ENCODE measurements at places on chromosomes 12 and 14.
A peak's percentile ranks its signal among the peaks of the same experiment; 100 is the strongest.

DNA sequence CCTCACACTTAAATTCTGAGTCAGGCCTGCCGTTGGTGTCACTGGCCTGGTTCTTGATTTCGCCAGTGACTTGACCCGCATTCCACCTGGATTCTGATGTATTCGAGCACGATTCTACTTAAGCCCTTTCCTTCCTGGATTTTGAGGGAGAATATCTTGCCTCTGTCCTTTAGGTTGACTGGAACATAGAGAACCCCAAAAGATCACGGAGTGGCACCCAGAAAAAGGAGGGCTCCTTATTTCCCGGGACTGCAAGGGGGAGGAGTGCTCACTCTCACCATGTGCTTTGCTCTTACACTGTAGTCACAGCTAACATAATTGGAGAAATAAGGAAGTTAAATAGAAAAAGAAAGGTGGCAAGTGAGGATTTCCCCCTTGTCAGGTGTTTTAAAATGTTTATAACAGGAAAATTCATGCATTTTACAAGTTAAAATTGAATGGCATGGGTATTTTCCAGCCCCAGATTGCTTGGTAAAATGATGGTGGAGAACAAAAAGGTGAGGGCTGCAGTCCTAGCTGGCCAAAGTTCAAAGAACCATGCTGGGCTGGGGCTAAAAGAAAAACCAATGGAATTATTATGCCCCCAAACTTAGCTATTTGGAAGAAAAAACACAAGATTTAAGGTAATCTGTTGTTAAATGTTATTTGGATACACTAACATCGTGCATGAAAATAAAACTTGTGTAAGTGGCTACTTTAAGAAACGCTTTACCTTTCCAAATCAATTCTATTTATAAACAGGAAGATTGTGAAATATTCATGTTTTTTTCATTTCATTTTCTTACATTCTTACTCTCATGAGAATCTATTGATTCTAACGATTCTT is 8.9 kb downstream of the FOXA1 start:
- no peak for DNase-seq

DNA sequence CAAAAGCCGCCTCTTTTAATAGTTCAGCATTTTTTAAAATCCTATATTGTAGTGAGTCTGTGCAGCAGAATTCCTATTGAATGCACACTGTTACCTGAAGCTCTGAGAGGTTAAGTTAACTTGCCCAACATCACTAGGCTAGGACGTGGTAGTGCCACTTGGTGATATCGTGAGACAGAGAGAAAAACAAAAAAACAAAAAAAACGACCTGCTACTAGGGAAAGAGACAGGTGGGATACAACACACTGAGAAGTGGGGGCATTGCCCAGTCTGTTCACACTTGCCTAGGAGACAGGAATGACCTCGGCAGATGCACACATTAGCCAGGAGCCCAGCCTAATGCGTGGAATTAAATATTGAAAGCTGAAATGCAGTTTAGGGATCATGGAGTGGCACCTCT is 129.7 kb upstream of the CCND2 start:
- DNase-seq = no peak

DNA sequence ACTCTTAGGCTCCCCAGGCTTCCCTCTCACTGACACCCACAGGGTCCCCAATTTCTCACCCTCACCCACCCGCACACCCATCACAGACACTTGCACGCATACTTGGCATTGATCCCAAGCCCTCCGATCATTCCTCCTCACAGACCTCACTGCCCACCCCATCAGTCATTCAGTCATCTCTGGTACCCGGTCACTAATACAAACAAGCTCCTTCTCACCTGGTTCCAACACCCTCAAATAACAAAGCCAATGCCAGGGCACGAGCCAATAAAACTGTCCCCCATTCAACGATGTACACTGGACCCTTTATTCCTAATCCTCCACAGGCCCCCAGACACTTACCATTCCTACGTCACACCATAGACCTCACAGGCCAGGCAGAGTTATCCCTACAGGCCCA is 2.3 kb downstream of the ZNF605 start:
- no peak for DNase-seq

GRCh38 chr14:94770815-94771157 is 873 bp upstream of the GSC start:
- DNase-seq = no peak

DNA sequence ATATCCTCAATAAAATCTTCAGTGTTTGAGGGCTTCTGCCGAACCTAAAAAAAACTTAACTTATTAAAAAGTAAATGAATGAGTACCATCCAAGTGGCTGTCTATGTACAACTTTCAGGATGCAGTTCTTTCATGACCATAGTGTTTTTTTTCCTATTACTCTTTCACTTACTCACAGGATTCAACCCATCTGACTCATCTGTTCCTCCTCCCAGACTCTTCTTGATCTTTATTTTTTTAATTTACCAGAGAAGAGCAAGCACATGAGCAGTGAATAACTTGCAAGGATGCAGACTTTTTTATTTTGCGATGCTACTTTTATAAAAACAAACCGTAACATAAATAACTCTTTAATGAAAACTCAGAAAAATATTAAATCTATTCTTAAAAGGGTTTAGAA is 24.5 kb downstream of the RECQL start:
- DNase-seq = no peak

GRCh38 chr12:123410041-123410412 is 26.1 kb downstream of the KMT5A start:
- DNase-seq = no peak

DNA sequence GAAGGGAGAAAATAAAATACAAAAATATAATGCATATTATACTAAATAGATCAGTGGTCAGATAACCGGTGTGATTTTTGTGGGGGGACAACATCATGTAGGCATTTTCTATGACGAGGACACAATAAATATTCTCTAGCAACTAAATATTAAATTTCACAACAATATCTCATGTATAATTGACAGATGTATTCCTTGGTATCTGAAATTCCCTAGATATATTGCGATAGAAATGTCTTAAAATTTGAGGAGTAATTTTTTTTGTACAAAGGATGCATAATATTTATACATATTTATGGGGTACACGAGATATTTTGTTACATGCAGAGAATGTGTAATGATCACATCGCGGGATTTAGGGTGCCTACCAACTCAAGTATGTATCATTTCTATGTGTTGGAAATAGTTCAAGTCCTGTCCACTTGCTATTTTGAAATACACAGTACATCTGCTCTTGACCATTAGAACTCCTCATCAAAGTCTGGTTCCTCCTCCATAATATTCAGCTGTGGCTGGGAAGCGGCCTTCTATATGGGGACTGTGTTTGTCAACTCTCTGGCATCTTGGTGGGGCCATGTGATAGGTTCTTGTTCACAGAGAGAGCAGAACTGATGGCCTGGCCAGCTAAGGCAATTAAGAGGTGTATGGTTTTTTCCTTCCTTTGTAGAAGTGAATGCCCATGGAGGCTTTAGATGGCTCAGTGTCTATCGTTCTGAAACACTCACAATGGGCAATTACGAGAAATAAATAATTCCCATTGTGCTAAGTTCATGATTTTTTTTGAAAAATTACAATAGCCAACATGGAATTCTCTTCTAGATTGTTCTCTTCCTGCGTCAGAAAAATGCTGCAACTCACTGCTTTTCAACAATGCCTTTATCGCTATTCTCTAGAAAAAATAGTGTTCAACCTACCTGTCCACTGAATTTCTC is 8.8 kb downstream of the A2M start:
- DNase-seq = no peak

DNA sequence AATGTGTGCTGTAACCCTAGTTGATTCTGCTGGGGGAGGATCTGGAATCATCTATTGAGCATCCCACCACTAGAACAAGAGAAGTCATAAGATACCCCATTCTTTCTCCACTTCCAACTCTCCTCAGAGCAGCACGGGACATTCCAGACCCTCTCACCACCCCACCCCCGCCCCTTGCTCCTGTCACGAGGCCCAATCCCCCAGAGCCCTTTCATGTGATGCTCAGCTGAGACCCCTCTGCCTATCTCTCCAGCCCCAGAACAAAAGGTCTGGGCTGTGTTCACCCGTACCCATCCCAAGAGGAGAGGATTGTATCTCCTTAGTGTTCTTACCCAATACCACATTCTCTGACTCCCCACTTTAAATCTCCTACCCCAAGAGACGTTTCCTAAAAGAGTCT is 602 bp downstream of the PMEL start:
- DNase-seq = no peak

DNA sequence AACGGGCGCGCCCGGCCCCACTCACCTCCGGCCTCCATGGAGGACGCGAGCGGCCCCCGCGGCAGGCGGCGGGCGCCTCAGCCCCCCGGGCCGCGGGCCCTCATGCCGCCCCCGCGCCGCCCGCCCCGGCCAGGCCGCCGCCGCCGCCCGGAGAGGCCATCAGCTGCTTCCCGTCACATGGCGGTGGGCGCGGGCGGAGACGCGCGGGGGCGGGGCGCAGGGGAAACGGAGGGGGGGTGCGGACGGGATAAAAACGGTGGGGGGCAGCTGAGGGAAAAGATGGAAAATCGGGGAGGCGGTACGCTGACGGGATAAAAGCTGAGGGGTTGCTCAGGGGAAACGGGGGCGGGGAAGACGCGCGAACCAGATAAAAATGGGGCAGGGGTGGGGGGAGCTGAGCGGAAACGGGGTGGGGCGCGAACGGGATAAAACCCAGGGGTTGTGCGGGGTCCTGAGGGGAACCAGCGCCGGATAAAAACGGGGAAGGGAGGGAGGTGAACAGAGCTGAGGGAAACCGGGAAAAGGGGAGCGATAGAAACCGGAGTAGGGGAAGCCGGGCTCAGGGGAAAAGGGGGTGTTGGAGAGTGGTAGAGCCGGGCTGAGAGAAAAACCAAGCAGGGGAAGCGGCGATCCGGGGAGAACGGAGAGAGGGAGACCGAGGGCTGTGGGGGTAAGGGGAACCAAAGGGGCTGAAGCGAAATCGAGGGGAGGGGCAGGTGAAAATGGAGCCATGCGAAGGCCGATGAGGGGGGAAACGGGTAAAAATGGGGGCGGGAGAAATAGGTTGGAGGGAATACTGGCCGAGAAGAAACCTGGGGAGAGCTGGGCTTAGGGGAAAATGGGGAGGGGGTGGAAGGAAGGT is at the start of gene WSB2:
TSS of gene WSB2 (minus strand) at position 169 of the 862 bp plus-strand sequence. CDS start at position 38, 131 bp downstream.
- peak; percentile 18 for DNase-seq

GRCh38 chr12:56581418-56582145 is 48.5 kb downstream of the BAZ2A start:
- DNase-seq = no peak

GRCh38 chr14:32244404-32244803 is 41.3 kb upstream of the RNU6-8 start:
- DNase-seq = no peak

DNA sequence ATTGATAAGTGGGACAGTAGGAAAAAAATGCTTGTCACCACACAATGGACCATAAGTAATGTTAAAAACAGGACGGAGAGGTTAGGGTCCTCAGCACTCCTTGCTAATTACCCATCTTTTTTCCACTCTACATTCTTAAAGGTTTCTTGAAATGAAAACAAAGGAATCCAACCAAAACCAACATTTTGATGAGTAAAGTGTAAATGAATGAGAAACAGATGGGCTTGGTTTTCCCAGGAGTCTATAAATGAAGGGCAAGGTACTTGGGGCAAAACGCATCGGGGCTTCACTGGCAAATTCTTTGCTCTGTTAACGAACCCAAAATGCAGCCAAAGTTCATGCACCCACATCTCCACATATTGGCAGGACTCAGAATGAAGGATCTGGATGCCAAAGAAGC is 129.2 kb upstream of the BMP4 start:
- DNase-seq = no peak

- no peak for DNase-seq
Measured at GRCh38 chr12:115380546-115381120, 696.7 kb upstream of the TBX3 start.

DNA sequence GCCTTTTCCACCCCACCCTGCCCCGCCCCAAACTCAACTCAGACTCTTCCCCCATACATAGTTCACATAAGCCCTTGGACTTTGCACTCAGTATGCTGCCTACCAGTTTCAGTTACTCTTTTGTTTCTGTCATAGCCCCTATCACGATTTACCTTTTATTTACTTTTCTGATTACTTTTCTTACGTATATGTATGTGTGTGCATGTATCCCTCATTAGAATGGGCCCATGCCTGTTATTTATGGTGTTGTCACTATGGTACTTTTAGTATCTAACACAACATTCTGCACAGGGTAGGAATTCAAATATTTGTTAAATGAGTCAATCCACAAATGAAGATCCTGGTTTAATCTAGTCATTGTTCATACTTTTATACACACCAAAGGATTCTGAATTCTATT is 16.5 kb upstream of the LUM start:
- DNase-seq = no peak

- no peak for DNase-seq
Measured at GRCh38 chr12:95703986-95704385, 86.6 kb downstream of the NTN4 start.

DNA sequence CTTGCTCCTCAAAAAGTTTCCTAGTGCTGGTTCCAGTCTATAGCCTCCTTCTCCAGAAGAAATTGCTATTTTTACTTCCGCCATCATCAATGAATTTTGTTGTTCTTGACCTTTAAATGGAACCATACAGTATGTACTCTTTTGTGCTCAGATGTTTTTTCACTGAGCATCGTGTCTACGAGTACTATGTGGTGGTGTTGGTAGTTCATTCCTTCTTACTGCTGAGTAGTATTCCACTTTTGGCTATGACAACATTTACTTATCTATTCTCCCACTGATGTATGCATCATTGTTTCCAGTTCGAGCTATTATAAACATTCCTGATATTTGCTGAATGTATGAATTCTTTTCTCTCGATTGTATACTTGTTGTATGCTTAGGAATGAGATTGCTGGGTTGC is 28.6 kb downstream of the SLC2A14 start:
- no peak for DNase-seq

- DNase-seq = no peak
Measured at GRCh38 chr12:130451001-130451930, 113.6 kb downstream of the PIWIL1 start.

DNA sequence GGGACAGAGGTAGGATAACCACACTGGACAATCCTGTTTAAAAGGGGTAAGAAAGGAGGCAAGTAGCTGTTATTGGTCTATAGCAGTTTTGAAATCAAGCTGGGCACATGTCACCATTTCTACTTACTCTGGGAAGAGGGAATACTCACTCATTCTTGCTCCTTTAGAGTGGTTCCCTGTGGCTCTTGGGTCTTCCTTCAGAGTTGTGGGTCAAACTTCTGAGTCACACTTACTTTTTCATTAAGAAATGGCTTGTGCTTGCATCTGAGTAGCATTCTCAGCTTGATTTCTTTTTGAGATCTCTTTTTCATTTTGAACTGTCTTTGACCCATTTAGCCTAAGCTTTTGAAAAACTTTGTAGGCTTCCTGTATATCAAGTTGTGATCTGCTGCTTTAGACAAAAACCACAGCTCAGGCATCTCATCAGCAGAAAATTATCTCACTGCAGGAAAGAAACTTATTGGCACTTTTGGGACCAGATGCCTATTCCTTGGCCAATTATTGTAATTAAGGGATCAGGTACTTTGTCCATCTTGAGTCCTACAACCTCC is 122.2 kb downstream of the AEBP2 start:
- no peak for DNase-seq

DNA sequence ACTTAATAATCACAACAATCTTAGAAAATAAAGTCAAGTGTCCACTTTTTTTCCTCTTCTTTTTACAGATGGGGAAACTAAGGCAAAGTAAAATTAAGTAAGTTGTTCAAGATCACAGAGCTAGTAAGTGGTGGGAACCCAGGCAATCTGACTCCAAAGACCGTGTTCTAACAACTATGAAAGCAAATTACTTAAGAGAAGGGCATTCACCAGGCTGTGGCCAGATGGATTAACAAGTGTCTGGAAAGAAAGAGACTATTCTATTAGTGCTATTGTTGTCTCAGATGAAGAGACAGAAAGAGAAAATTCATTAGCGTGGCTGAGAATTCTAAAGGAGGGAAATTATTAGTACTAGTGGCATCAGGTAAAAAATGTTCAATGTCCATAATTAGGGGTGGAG is 48.5 kb downstream of the FGD6 start:
- DNase-seq = no peak

- DNase-seq = no peak
Measured at GRCh38 chr12:16530268-16530850, 75.6 kb downstream of the LMO3 start.
